Retinal pigment epithelial cell (primary cell): ENCODE measurements at places on chromosomes 7 and 10.

GRCh38 chr7:124930655-124931597 lies 1.3 kb upstream of the POT1 start:
- no peak for DNase-seq

- DNase-seq: no peak
Observed at GRCh38 chr7:141744131-141744530, 6.0 kb downstream of the SSBP1 start.

DNA sequence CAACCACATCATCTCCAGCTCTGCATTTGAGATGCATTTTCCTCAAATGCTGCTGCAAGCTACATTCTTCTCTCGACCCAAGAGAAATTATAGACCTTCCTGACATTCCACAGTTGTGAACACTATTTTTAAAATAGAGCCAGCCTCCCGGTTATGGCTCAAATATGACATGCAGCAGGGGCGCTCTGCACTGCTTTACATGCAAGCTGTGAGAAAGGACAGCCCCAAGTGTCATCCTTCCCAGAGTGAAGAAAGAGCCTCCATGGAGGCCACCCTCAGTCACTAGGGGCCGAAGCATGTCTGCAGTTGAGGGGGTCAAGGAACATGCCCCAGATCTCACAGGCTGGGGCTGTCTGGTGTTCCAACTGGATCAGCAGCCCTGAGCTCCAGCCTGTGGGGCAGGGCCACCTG lies 63.9 kb upstream of the CHST15 start:
- DNase-seq: no peak

DNA sequence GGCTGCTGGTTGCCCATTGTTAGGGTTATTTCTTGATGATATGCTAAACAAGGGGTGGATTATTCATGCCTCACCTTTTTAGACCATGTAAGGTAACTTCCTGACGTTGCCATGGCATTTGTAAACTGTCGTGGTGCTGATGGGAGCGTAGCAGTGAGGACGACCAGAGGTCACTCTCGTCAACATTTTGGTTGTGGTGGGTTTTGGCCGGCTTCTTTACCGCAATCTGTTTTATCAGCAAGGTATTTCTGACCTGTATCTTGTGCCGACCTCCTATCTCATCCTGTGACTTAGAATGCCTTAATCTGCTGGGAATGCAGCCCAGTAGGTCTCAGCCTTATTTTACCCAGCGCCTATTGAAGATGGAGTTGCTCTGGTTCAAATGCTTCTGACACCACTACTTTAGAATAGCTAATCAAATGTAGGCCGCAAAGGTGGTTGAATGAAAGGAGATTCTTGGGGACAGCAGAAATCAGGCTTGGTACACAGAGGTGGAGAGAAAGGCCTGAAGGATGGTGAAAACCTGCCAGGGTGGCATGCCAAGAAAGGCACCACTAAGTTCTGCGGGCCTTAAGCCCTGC lies 17.9 kb upstream of the SMO start:
- DNase-seq: no peak

DNA sequence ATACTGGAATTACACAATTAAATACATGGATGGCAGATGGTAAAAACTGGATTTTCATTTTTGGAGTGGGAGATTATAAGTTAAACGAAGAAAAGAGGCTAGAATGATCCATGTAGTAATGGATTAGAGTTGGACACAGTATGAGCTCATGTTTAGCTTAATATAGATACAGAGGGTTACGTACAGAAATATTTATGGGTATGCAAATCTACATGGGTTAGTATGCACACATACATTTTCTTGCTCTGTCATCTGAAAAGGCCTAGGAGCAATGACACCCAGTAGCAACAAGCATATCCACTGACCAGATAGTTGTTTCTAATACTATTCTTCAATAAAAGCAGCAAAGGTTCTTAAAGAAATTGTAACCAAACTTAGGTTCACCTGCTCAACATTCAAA lies 366.4 kb downstream of the SEMA3D start:
- no peak for DNase-seq

- no peak for DNase-seq
Observed at GRCh38 chr7:150337659-150338081, 3.8 kb downstream of the RARRES2 start.

- DNase-seq: no peak
Observed at GRCh38 chr7:79951415-79951814, 183.2 kb upstream of the GNAI1 start.

DNA sequence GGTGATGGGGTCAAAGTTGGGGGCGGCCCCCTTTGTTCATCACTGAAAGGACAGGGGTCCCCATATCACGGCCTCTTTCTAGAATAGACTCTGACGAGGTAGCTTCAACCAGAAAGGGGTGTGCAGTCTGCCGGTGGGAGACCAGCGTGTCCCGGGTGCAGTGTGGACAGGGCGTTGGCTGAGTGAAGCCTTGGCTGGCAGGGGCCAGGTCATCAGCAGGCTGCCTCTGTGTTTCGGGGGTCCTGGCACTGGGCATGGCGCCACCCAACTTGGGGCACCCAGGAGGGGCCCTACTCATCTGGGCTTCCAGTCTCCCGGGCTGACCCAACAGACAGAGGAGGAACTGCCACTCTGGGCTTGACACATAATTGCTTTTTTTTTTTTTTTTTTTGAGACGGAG lies 3.5 kb upstream of the AMZ1 start:
- DNase-seq: no peak

- DNase-seq: no peak
Observed at GRCh38 chr7:99752356-99752755, 17.4 kb upstream of the CYP3A7 start.

DNA sequence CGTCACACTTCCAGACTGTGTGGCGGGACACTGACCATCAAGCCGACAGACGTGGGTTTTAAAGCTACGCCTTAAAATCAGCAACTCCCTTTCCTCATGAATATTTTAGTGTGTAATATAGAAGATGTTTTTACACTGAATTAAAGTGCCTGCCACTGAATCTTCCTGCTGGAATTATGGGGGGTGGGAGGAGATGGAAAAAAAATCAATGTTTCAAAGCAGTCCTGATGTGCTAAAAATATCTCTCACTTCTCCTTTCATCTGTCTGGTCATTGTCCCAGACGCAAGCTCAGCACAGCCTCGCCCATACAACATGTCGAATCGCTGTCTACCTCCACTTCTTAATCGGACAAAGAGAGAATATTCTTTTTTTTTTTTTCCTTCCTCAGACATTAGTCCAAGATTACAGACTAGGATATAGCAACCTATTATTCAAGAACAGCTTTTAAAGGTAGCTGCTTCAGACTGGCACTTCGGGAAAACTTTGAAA lies 165.1 kb upstream of the KLF14 start:
- DNase-seq: no peak

DNA sequence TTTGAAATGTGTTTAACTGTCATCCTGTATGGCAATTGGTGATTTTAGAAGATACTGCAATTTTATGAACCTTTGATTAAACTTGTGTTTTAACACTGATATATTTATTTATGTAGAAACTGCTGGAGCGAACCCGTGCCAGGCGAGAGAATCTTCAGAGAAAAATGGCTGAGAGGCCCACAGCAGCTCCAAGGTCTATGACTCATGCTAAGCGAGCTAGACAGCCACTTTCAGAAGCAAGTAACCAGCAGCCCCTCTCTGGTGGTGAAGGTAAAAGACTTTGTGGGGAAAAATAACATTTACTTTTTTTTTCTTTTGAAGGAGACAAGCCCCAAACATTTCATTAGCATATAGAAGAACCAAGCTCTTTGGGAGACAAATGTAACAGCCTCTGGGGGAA lies 6.5 kb downstream of the ANLN start:
- DNase-seq: no peak

DNA sequence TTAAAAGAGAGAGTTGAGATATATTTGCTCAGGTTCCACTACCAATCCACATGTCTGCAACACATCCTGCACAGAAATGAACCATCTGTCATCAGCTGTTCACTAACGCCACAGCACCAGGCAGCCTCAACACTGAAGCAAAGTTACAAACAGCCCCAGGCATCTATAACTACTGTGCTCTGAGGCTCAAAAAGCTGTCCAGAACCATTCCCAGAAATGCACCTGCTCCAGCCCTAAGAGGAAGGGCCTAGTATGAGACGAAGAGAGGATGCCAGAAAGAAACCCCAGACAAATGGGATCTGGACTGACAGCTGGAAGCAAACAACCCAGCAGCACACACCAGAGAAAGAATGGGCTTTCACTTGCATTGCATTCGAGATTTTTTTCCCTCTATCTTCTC lies 159.3 kb downstream of the ELMO1 start:
- DNase-seq: no peak
